ENCODE measurements at places on chromosomes 5 and 9. TPM values are rescaled to one million over a fixed set of nuclear protein-coding genes. Genes with fewer than 3 reads are reported as not detected.

The PCSK1 gene
- total RNA-seq = not detected

- DNase-seq = peak; percentile 16
Observed at GRCh38 chr9:35859310-35859989, 10.8 kb downstream of the OR13J1 start.

DNA sequence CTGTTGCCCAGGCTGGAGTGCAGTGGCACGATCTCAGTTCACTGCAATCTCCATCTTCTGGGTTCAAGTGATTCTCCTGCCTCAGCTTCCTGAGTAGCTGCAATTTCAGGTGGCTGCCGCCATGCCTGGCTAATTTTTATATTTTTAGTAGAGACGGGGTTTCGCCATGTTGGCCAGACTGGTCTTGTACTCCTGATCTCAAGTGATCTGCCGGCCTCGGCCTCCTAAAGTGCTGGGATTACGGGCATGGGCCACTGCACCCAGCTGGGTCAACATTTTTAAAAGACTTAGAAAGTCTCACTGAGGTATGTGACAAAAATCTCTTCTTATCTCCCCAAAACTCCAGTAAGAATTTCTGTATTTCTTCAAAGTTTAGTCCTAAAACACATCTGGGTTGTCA, 211.6 kb downstream of the CTNND2 start:
- DNase-seq = no peak

GRCh38 chr9:118268046-118268445, 563.8 kb downstream of the TLR4 start:
- DNase-seq = no peak

The GALNT12 gene
- total RNA-seq = 0.80 TPM

- DNase-seq = no peak
Observed at GRCh38 chr5:56164376-56164775, 68.8 kb downstream of the ANKRD55 start.

DNA sequence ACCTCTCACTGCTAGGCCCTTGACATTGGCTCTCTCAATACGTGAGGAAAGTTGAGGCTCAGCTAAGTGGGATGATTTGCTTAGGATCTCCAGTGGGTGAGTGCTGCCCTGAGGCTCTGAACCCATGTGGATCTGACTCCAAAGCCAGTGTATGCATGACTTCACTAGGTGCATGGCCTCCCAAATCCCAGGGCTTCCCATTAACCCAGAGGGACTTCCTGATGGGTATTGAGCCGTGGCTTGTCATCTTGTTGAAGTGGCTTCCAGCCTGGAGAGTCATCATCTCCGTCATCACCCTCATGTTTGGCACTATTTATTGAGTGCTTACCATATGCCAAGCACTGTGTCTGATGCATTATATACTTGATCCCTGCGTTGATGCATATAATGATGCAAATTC, 37.3 kb upstream of the TEX48 start:
- no peak for DNase-seq

The IRX2 gene
- 41.5 TPM for total RNA-seq

The PCDHB4 gene
- total RNA-seq = 1.5 TPM

DNA sequence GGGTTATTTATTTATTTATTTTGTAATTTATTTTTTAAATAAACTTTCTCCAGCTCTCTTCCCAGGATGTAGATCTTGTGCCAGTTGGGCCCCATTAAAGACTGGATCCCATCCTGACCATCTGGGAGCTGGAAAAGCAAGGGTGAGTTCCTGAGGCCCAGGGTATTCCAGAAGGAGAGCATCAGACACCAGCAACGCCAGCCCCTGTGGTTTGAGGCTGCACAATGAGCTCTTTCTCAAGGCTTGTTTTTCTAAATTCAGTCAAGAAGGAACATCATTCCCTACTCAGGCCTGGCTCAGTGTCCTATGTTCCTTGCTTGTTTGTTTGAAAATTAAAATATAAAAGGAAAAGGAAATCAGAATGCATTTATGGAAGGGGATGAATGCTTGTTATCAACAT, 313.3 kb downstream of the EBF1 start:
- no peak for DNase-seq

DNA sequence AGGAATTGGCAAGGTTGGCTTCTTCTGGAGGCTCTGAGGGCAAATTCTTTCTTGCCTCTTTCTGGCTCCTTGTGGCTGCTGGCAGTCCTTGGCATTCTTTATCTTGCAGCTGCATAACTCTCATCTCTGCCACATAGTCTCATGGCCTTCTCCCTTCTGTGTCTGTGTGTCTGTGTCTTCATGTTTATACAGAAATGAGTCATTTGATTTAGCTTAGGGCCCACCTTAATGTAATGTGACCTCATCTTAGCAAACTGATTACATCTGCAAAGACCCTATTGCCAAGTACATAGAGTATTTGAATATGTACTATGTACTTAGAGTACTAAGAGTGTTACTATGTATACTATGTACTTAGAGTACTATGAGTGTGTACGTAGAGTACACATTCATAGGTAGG, 122.5 kb downstream of the RFK start:
- DNase-seq = no peak

GRCh38 chr5:136296846-136297245, 68.5 kb downstream of the TRPC7 start:
- no peak for DNase-seq

DNA sequence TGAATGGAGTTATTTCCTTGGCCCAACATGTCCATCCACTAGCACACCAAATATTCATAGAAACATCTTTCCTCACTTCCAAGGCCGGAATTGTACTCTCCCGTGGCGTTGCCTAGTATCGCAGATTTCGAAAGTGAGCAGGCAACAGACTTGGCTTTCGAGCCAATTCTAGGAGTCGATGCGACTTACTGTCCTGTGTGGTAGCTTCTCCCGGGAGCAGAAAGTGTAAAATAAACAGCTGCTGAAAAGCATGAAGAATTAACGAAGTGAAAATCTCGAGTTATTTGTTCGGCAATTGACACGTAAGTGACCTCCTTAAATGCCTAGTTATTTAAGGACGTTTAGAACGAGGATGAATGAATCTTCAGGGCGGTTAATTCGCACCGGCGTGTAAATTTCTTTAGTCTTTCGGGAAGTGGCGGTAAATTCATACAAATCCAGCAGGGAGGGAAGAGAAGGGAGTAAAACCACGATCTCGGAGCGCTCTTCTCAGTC, 449 bp upstream of the PCSK5 start:
- DNase-seq = peak; percentile 64

The GPRIN1 gene
- total RNA-seq = 4.7 TPM

DNA sequence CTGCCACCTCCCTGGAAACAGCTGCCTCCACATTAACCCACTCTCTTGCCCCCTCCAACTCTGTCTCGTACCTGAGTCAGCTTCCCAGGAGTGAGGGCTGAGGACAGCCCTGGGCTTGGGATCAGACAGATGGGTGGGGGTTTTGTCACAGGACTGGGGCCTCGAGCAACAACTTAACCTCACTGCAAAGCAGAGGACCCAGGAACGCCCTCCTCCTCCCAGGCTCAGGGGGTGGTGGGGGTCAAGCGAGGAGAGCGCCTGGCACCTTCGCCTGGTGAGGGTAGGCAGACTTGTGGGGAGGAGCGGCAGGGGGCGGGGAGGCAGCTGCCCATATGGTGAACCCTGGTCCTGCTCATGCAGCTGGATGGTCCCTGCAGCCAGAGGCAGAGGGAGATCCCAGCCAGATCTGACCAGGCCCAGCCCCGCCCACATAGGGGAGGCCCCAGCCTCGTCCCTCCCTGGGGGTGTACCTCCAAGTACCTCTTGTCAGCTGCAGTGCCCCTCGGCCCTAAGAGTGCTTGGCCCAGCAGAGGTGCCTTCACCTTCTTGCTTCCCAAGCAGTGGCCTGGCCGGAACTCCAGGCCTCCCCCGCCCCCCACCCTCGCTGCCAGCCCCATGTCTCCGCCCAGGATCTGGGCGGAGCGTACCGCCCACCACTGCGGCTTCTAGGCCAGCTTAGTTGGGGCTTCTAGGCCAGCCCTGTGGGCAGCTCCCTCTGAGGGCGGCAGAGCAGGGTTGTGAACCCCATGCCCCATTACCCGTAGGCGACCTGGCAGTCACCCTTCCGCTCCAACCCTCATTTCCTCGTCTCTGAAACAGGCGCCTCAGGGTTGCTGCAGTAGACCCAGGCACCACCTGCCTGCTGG, at the start of gene SARDH:
Gene SARDH, minus strand, starts transcription at position 579 of the 866 bp plus-strand sequence. CDS start 4,179 bp downstream, outside the sequence.
- no peak for DNase-seq

The CARTPT gene
- total RNA-seq = not detected

- DNase-seq = no peak
Observed at GRCh38 chr9:88605512-88606362, 70.8 kb downstream of the NXNL2 start.

DNA sequence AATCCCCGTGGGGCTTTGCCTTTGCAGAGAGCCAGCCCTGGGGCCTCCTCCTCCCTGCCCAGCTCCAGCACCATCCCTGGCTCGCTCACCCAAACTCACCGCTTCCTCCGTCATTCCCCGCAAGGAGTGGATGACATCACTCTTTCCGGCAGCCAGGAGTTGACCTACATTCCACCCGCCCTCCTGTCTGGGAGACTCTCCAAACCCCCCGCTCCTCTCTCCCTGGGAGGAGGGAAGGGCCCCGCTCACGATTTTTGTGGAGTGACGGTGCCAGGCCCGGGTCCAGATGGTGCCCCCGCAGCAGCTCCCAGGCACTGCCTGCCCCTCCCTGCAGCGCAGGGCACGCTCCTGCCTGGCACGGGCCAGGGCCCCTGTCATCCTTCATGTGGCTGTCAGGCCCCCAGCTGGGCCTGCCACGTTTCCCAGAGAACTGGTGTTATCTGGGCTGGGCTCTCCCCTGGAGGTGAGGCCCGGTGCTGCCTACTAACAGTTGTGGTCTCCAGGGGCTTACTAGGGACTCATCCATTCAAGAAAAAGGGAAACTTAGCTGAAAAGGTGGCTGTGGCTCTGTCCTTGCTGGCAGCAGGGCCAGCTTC, 52.3 kb downstream of the NTNG2 start:
- DNase-seq = peak; percentile 79

GRCh38 chr5:167908606-167909005, 382.8 kb upstream of the WWC1 start:
- no peak for DNase-seq

The HK3 gene
- total RNA-seq = not detected

- no peak for DNase-seq
Observed at GRCh38 chr9:21996858-21997257, 2.3 kb downstream of the CDKN2B-AS1 start.

The GRAMD2B gene
- total RNA-seq = 113 TPM

DNA sequence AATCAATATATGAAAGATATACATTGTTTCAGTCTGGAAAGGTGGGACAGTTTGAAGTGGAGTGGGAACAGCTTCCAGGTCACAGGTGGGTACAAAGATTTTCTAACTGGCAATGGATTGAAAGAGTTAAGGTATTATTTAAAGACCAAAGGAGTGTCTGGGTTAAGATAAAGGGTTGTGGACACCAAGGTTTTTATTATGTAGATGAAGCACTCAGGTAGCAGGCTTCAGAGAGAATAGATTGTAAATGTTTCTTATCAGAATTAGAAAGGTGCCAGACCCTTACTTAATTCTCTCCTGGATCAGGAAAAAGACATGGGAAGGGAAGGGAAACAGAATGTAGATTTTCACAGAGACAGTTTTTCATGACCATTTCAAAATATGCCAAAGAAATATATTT, 1174.8 kb downstream of the MAT2B start:
- DNase-seq = no peak

The IGIP gene
- 4.5 TPM for total RNA-seq
